ENCODE measurements at places on chromosomes 5 and 9.

- DNase-seq, result no peak
Observed at GRCh38 chr5:169566202-169566601, 17.4 kb upstream of the SPDL1 start.

DNA sequence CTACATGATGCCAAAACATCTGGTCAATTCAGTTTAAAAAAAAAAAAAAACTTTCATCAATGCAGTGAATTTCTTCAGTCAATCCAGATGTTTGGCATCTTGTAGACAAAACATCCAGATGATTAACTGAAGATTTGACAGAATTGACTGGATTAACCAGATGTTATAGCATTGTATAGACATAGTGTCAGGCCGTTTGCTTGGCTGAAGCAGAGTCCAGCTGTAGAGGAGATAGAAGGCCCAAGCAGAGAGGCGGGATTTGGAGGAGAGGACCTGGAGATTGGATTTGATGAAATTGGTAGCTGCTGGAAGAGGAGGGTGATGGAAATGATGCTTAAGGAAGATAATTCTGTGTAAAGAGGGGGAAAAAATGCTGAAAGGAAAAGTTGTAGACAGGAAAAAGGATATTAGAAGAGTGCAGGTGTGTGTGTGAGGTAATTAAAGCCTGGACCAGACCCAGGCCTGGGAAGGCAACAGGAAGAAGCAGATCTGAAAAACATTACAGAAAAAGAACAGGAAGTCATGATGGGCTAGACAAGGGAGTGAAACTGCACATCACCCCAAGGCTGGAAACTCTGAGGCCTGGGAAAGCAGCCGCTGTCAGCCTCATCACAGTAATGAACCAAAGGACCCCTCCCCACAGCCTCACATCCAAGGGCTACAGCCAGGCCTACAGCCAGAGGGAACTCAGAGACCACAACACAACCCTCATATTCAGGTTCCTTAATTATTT is 258.3 kb downstream of the CWC27 start:
- DNase-seq, result no peak

GRCh38 chr5:78634634-78635033 is 13.9 kb downstream of the LHFPL2 start:
- DNase-seq, result no peak

- DNase-seq, result no peak
Observed at GRCh38 chr9:3868466-3868865, 342.7 kb upstream of the RFX3 start.

DNA sequence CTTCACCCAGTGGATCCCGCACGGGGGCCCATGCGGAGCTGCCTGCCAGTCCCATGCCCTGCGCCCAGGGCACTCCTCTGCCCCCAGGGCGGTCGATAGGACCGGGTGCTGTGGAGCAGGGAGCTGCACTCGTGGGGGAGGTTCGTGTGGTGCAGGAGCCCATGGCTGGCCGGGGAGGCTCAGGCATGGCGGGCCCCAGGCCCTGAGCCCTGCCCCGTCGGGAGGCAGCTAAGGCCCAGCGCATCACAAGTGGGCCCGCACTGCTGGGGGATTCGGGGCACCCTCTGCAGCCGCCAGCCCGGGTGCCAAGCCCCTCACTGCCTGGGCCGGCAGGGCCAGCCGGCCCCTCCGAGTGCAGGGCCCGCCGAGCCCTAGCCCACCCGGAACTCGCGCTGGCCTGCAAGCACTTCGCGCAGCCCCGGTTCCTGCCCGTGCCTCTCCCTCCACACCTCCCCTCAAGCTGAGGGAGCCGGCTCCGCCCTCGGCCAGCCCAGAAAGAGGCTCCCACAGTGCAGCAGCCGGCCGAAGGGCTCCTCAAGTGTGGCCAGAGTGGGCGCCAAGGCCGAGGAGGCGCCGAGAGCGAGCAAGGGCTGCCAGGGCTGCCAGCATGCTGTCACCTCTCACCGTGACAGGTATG is 221.1 kb upstream of the RORB start:
- DNase-seq, result no peak

DNA sequence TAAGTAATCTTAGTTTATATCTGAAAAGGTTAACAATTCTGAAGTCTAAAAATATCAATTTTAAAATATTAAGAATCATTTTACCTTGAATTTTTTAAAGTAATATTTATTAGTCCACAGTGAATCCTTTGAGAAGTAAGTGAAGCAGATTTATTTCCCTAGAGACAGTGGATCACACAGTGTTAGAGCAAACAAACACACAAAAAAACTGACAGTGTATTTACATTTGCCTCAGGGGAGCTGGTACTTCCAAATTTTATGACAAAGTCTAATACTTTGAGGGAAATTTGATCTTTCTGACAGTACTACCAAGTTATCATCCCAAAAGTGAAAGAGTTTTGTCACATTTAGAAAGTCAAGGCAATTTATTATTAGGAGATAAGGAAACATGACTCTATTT is 1750.6 kb upstream of the CDH9 start:
- no peak for DNase-seq

GRCh38 chr9:128764361-128764760 is 7.4 kb downstream of the ZER1 start:
- DNase-seq, result no peak

Data from GM12892 (cell line).